ENCODE measurements at places on chromosomes 11 and 22. TPM values are rescaled to one million over a fixed set of nuclear protein-coding genes. Genes with fewer than 3 reads are reported as not detected.

The CDC45 gene
- 43.0 TPM for total RNA-seq

The RIMBP3B gene
- total RNA-seq: not detected

The MYBPC3 gene
- total RNA-seq: not detected

The CRYAB gene
- total RNA-seq: not detected

The OR56A1 gene
- not detected for total RNA-seq

The MMP26 gene
- not detected for total RNA-seq

The TSPAN32 gene
- total RNA-seq: not detected

The ACAD8 gene
- total RNA-seq: 18.5 TPM

The PAX6 gene
- not detected for total RNA-seq

The DEFB131B gene
- not detected for total RNA-seq

The ARHGAP8 gene
- not detected for total RNA-seq

The KRTAP5-1 gene
- not detected for total RNA-seq

The CDC42BPG gene
- 0.33 TPM for total RNA-seq

The BTBD10 gene
- 78.1 TPM for total RNA-seq

The OR4A16 gene
- total RNA-seq: not detected

The SLCO2B1 gene
- total RNA-seq: 0.15 TPM

The DEUP1 gene
- not detected for total RNA-seq

The ELP4 gene
- 30.3 TPM for total RNA-seq

The FLRT1 gene
- total RNA-seq: not detected

The ELF5 gene
- total RNA-seq: not detected

The HBE1 gene
- not detected for total RNA-seq

The ZDHHC5 gene
- 42.8 TPM for total RNA-seq

The MUC6 gene
- total RNA-seq: not detected

The TMPRSS6 gene
- total RNA-seq: not detected

The E2F8 gene
- 4.5 TPM for total RNA-seq

The LYVE1 gene
- 12.1 TPM for total RNA-seq

The LARGE2 gene
- not detected for total RNA-seq

The TMPRSS13 gene
- not detected for total RNA-seq

The GRAMD4 gene
- total RNA-seq: 8.9 TPM
